ENCODE measurements at places on chromosomes 1 and 21.

DNA sequence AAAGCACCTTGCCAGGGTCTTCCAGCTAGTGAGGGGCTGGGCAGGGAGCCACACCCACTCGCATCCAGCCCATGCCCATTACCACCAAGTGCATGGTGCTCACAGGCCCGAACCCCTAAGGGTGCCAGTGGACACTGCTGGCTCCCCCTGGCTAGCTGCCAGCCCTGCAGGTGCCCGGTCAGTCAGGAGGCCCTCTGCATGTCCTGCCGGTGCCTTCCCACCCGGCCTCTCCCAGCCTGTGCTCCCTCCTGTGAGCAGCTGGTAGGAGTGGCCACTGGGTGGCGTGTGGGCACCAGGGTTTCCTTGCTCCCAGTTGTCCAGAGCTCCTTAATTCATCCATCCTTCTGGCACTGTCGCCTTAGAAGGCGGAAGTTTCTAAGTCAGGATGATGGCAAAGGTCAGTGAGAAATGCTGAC, 33.4 kb downstream of the QSOX1 start:
- no peak for DNase-seq

GRCh38 chr1:45375104-45376090, 35.2 kb upstream of the MUTYH start:
- no peak for DNase-seq

DNA sequence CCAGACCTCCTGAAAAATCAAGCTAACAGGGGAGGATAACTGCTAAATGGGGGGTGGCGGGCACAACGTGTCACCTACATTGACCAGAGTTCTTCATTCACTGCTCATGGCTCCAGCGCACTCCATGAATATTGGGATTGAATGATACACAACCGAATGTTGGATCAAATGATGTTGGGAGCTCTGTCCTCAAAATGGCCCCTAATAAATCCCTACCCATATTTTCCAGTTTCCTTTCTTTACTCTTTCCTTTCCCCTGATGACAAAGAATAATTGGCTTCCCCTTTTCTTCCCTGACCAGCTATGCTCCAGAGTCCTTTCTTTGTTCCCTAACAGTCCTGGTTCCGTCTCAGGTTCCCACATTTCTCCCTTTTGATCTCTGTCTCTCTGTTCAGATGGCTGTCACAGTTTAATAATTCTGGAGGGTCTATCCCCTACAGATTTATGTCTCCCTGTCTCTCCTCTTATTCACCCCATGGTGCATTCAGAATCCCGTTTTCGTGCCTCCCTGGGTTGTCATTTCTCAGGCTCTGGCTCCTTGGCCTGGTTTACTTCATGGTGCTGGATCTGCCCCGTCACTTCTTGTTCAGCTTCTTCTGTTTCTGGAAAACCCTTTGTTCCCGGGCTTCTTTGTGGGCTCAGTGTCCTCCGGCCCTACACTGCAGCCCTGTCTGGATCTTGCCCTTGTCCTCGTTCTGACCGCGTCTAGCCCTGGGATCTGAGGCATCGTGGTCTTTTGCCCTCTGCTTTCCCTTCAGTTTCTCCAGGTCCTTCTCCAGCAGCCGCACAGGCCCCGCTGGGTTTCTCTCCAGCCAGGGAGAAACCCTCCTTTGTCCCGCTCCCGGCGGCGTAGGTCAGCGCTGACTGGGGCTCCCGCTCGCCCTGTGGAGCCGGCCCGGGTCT, 78.3 kb downstream of the NDUFS5 start:
- DNase-seq: no peak

- DNase-seq: no peak
Observed at GRCh38 chr1:13487957-13488356, 25.8 kb downstream of the LRRC38 start.

- no peak for DNase-seq
Observed at GRCh38 chr1:77553568-77554291, 128.7 kb downstream of the ZZZ3 start.

GRCh38 chr1:186900539-186901237, 71.9 kb downstream of the PLA2G4A start:
- DNase-seq: no peak

DNA sequence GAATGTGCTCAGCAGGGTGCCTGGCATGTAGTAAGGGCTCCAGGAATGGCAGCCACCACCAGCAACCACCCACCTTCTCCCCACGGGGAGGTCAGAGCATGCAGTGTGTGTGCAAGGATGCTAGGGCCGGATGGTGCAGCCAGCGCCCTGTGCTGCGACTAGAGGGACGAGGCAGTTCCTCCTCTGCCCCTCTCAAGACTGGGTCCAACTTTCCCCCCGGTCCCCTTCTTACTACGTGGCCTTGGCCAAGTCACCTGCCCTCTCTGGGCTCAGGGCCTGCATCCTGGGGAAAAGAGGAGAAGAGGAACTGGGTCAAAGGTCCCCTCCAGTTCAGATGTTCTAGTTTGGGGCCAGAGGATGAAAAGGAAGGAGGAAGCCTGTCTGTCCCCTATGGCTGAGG, 71.6 kb upstream of the TARDBP start:
- DNase-seq: no peak

DNA sequence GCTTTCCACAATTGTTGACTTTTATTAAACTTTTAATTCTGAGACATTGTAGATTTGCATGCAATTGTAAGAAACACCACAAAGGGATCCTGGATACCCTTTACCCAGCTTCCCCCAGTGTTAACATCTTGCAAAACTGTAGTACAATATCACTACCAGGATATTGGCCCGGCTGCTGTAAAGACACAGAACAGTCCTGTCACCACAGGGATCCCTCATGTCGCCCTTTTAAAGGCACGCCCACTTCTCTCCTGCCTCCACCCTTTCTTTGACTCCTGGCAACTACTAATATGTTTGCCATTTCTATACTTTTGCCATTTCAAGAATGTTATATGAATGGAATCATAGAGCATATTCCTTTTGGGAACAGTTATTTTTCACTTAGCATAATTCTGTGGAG, 37.0 kb downstream of the NAV1 start:
- DNase-seq: no peak

DNA sequence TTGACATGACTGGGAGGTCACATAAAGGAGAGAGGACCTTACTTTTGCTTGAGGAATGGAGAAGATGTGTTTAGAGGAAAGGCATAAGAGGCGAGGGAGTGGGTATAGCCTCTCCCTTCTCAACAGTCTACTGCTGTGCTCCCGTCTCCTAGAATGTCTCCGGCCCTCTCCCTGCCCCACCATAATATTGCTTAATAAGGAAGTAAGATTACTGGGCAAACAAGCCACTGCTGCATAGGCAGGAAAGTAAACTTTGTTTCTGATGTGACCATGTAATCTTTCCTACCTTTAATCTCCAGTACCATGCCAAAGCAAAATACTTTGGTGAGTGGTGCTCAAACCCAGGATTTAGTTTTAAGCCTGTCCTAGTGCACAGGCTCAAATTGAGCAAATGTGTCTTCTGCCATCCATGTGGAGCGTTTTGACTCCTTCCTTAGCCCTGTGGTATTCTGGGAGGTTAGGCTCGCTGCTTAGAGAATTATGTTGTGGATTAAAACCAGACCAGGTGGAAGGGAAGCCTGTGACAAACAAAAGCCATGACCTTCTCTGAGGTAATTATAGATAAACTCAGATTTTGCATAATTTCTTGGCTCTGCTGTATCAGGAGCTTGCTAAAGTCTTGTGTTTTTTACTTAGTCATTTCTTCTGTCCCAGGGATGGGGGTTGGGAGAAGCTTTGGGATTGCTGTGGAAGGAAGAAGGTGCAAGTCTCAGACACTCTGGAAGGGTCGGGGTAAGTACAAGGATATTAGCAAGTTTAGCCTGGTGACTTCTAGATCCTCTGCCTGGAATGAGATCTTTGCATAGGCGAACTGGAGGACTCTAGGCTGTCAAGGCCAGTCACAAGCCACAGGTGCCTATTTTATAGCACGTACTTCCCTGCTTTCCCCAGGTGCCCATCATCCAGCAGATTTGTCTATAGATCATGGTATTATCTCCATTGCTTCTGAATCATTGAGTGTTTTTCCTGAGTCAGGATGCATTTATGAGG, 34.5 kb upstream of the DIPK1A start:
- DNase-seq: no peak

DNA sequence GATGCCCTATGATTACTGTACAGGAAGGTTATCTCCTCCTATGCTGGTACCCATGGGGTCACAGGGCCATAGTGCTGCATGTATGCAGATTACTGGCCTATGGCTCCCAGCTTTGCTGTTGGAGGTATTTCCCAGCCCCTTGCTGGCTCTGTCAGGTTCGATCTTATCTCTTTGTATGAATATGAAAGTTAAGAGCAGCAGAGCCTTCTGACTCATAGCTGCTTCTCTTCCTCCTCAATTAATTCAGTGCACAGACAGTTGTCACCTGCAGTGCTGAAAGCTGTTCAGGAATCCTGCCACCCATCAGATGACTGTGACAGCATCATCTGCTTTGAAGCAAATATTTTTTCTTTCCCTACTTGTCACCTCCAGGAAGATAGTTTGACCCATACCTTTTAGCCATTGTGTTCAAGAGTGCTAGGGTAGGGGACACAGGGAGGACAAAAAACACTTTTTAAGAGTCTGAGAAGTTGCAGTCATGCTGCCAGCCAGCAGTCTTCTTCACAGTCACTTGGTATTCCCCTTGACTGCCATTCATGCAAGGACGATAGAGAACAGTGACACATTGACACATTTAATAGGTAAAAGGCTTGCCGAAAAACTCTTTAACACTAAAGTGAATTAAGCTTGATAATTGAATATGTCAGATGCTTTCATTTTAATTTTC, 73.1 kb downstream of the KIF1B start:
- no peak for DNase-seq

DNA sequence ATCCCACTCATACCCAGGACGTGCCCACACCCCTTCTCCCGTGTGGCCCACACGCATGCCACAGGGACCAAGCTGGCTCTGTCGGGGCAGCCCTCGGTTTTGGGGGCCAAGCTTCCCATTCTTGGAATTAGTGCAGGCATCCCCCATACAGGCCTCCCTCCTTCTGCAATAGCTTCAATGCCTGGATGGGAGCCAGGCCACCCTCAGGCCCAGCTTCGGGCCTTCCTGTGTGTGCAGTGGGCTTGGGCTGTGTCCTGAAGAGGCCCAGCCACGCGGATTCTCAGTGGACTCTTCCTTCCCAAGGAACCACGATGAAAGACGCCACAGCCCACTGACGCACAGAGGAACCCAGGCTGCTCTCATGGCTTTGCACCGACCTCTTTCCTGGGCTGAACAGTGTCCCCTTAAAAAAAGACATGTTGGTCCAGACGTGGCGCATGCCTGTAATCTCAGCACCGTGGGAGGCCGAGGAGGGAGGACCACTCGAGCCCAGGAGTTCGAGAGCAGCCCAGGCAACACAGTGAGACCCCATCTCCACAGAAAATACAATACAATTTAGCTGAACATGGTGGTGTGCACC, 3.4 kb downstream of the KRTAP10-11 start:
- DNase-seq: no peak

DNA sequence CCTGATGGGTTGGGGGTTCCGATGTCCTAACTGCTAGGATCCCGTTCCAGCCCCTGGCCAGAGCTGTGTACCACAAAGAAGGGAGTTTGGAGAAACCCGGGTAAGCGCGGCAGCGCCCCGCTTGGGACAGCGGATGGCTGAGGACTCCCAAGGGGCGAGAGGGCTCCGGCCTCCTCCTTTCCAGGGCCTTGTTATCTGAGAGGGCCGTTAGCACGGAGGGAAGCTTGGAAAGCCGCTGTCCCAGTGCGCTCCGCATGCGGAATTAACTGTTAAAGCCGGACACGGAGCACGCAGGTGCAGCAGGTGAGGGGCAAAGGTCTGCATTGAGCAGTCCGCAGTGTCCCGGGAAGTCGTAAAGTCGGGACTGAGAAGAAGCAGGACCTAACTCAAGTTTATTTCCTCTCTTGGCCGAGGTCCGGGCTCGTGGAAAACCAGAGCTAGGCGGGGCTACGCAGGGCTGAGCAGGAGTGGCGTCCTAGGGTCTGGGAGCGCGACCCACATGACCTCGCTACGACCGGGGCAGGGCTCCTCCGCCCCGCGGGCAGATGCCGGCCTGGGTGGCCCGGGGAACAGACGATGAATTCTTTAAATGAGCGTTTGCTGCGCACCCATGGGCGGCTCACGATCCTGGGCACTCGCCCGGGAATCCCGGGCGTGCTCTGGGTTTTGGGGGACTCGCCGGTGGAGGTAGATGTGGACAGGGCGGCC, 4.5 kb downstream of the LHX4 start:
- no peak for DNase-seq

- no peak for DNase-seq
Observed at GRCh38 chr1:93598396-93598795, 83.2 kb downstream of the BCAR3 start.

DNA sequence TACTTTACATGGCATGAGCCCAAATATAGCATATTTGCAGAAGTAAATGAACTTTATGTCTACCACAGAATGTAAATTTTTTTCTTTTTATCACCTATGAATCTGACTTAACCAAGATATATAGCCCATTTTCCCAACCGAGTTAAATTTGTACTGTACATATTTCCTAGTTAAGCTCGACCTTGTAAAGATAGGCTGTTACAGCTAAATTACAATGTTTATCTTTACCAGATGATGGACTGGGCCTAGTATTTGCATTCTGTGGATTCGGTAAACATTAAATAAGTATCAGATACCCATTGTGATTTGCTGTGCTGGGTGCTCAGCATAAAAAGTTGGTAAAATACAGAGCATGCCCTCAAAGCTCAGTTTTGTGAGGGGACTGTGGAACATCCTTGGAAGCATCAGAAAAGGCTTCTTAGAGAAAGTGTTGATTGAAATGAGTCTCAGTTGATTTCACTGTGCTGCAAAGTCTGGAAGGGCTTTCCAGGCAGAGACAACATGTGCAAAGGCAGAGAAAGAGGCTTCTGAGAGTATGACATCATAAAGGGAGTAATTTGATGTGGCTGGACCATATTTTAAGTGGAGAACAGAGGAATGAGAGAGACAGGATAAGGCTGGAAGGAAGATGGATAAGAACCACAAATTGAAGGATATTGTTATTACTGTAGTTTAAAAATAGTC, 27.4 kb downstream of the MORC3 start:
- DNase-seq: no peak

DNA sequence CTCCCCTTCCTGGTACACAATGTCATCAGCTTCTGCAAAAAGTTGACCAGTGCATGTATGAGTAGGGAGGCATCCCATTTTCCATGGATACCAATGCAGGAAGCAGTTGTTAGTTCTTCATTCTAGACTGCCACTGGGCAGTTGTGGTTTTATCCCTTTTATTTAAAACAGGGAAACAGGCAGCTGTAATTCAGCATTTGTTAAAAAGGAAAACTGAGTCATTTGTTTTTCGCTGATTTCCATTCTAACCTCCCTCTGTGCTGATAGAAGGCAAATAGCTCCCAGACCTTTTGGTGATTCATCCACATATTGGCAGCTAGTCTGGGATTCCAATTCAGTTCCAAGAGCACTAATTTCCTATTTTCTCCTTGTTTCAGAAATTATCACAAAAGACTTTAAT, 21.1 kb upstream of the ABCA4 start:
- no peak for DNase-seq

- no peak for DNase-seq
Observed at GRCh38 chr21:45938453-45938755, 43.2 kb upstream of the COL6A1 start.

GRCh38 chr1:184017306-184017705, 20.2 kb downstream of the COLGALT2 start:
- DNase-seq: no peak

DNA sequence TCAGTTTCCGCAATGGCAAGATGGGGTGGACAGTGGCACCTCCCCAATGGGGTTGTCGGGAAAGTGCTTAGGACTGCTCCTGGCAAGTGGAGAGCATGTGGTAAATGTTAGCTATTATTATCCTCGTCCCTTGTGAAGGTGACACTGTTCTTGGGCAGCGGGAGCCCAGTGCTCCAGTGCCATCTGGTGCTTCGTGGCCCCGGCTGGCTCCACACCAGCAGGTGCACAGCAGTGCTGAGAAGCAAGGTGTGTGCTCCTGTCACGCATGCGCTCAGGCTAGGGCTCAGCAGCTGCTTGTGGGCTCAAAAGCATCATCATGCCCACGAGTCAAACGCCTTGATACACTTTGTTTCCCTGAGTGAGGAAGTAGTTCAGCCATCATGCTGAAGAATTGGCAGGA, 24.9 kb upstream of the KCNC4 start:
- no peak for DNase-seq

Data from activated T-cell treated with anti-CD3 and anti-CD28 coated beads for 1 hour (primary cell).